ENCODE measurements at places on chromosomes 12 and 14.

GRCh38 chr12:108214486-108214885 is 85.4 kb downstream of the WSCD2 start:
- DNase-seq = peak; percentile 31

GRCh38 chr14:23228812-23229211 is 8.9 kb upstream of the RNF212B start:
- no peak for DNase-seq

DNA sequence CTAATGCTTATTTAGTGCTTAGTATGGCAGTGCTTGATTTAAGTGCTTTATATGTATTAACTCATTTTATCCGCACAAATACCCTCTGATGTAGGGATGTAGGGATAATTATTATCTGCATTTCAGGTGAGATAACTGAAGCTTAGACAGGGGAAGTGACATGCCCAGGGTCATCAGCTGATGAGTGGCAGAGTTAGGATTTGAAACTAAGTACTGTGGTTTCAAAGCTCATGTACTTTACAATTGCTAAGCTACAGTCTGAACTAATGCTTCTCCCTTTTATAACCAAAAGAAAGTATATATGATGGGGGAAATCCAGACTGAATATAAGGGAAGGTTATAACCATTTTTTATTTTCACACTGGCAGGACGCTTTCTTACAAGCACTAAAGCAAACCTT is 229.6 kb upstream of the NAV3 start:
- no peak for DNase-seq

DNA sequence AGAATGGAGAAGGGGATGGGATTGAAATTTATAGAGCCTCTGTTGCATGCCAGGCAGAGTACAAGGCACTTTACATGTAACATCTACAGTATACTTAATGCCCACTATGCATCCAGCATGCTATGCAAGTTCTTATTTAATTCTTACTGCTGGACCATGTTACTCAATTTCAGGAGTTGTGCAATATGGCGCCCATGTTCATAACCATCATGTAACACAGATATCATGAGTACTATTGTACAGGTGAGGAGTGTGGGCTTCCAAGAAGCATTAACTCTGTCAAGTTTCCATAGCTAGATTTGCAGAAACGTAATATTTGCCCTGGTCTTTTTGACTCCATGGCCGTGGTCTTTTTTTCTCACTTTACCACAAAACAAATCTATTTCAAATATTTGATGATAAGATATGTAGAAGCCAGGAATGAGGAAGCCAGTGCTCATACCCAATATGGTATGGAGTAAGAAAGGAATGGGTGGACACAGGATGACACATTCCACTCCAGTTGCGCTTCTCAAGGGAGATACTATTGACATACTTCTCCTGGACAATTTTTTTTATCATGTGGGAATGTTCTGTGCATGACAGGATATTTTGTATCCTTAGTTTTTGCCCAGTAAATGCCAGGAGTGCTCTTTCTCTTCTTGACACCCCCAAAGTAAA is 191.8 kb downstream of the C12orf75 start:
- DNase-seq = no peak

- DNase-seq = no peak
These were observed 33.3 kb upstream of the BEGAIN start for GRCh38 chr14:100620255-100621100.
